ENCODE measurements at places on chromosomes 1 and 21.

- DNase-seq = no peak
These were observed 39.6 kb downstream of the GREM2 start for GRCh38 chr1:240572328-240572727.

- DNase-seq = no peak
These were observed 101.4 kb upstream of the PDE4B start for GRCh38 chr1:65691152-65691900.

DNA sequence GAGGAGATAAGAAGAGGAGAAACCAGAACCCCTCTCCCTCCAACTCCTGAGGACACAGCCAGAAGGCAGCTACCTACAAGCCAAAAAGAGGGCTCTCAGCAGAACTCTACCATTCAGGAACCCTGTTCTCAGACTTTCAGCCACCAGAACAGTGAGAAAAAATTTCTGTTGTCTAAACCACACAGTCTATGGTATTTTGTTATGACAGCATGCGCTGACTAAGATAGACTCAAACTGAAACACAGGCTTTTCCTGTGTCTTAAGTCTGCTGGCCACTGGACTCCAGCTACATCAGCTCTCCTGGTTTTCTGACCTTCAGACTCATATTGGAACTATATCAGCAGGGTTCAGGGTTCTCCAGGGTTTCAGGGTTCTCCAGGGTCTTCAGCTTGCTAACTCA is 126.5 kb upstream of the TNFSF4 start:
- DNase-seq = no peak

DNA sequence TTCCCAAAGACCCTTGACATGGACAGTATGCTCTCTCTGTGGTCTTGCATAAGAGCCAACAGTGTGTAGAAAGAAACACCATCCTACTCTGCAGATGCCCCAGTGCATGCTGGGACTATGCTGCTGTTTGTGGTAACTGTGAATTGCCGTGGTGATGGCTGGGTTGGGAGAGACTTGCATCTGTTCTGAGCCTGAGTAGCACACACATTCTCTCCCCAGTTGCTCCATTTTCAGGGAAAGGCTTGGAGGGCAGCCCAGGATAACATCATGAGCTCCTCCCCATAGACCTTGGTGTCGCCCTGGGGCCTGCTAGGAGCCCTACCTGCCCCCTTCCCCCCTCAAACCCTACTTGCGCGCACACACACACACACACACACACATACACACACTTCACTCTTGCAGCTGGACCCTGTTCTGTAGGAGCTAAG is 120.9 kb upstream of the IPO9 start:
- DNase-seq = no peak

DNA sequence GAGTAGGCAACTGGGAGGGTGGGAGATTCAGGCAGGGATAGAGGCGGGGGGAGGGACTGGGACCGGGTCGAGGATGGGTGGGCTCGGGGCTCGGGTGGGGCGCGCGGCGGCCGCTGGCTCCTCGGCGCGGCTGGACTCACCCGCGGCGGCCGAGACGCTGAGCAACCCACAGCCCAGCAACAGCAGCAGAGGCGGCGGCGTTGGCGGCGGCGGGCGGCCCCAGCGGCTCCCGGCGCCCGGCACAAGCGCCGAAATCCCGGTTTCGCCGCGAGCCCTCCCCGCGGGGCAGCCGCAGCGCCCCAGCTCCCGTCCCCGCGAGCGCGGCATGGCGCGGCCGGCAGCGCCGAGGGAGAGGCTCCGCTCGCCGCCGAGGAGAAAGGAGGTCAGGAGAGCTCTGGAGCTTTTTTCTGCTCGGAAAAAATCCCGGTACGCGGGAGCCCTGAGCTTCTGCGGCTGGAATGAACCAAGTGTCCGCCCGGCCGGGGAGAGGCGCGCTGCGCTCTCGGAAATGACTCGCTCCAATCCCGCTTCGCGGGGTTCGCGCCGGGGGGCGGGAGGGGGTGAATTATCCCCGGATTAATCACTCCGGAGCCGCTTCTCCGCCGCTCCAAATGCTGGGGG is at the start of gene CSMD2:
Gene CSMD2, minus strand, starts transcription at position 460 of the 621 bp plus-strand sequence. Its CDS starts 133 bp downstream, at position 327.
- no peak for DNase-seq

DNA sequence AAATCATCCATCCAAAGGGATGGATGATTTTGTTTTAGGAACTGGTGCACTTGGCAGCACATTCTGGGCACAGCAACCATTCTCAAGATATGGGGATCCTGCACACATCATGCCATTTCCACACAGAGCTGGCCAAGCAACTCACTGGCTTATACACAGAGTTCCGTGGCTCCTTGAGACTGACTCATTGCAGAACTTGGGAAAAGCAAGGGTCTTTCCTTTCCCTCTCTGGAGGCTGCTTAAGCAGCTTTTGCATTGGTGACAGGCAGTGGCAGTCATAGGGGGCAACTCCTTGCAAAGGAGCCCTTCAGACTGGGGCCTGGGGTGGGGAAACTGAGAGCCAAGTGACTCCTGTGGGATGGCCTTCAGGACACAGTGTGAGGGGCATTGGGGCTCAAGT is 1.9 kb upstream of the MAD2L2 start:
- no peak for DNase-seq

DNA sequence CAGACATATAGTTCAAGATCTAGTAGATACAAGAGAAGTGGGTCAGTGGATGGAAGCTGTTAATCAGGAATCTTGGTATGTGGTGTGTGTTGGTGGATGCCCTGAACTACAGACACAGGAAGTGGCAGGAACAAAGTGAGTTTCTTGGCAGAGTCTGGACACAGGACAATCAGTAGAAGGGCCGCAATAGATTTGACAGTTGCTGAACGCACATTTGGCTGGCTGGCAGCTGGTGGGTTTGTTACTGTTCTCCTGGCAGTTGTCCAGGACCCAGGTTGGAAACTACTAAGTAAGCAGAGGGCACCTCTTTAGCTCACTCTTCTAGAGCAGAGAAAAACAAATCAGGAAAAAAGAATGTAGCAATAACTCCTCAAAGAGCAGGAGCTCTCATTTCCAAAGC is 13.2 kb downstream of the KRTAP26-1 start:
- DNase-seq = no peak

- peak; percentile 65 for DNase-seq
These were observed at the start of gene MCOLN2 for GRCh38 chr1:84996846-84997666. TSS of gene MCOLN2 (minus strand) at chr1:84997113. CDS start at chr1:84996872, 241 bp downstream.

- DNase-seq = no peak
These were observed 2.3 kb upstream of the USP16 start for GRCh38 chr21:29022166-29022565.

DNA sequence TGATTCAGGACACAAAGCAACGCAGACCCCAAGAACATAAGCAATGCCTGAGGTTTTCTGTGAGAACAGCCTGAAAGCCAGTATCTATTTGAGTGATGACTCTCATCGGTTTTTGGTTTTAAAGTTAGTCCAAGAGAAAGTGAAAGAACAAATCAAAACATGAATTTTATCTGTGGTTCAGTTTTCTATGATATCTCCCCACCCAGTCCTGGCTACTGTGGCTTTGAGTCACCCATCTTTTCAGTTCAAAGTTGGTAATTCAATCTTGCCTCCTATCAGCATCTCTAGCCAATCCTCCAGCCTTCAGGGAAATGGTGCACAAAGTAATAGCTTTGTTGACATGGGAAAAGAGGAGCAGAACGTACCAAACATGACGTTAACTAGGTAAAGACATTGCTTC is 40.5 kb upstream of the KRTAP19-8 start:
- no peak for DNase-seq

DNA sequence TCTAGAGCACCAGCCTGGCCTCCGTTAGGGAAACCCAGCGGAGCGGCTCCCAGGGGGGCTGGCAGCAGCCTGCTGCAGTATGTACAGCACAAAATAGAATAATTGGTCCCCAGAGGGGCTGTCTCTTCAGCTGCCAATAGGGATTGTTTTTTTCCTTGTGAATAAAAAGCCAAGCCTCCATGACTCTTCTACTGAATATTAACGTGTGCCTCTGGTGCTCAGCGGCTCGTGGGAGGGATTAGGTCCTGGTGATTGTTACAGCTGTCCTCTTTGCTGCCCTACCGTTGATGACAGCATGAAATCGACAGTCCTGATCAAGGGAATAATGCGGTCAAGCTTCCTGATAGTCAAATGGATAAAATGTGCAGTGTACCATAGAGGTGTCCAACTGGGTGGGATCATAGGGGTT is 190.7 kb upstream of the RUNX1 start:
- no peak for DNase-seq

DNA sequence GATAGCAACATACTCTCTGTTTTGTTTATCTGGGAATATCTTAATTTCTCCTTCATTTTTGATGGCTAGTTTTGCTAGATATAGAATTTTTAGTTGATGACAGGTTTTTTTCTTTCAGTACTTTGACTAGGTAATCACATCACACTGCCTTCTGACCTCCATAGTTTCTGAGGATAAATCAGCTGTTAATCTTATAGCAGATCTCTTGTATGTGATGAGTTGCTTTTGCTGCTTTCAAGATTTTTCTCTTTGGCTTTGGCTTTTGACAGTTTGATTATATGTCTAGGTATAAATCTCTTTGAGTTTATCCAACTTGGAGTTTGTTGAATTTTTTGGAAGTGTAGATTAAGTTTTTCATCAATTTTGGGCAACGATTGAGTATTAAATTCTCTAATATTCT is 142.6 kb downstream of the ZNF644 start:
- DNase-seq = no peak

GRCh38 chr1:30267856-30268255 is 455.5 kb downstream of the MATN1 start:
- no peak for DNase-seq

DNA sequence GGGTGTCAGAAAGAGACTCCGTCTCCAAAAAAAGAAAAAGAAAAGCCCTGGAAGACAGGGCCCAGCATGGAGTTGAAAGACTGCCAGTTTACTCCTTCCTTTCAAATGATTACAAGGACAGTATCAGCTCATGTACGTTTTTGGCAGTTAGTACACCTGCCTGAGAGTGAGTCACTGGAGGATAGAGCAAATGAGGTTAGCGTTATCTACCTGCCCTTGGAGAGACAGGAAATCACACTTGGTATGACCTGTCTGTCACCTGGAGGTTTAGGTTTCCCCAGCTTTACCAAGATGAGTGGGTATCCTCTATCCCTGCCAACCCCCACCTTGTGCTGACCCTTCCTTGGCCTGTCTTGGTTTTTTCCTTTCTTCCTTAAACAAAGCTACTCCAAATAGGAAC is 96.8 kb upstream of the BMP8A start:
- no peak for DNase-seq

- DNase-seq = no peak
These were observed 21.5 kb upstream of the SLC44A5 start for GRCh38 chr1:75632350-75632949.

- no peak for DNase-seq
These were observed 975 bp upstream of the MNDA start for GRCh38 chr1:158830074-158830677.

GRCh38 chr1:198272492-198272891 is 115.7 kb downstream of the NEK7 start:
- no peak for DNase-seq

DNA sequence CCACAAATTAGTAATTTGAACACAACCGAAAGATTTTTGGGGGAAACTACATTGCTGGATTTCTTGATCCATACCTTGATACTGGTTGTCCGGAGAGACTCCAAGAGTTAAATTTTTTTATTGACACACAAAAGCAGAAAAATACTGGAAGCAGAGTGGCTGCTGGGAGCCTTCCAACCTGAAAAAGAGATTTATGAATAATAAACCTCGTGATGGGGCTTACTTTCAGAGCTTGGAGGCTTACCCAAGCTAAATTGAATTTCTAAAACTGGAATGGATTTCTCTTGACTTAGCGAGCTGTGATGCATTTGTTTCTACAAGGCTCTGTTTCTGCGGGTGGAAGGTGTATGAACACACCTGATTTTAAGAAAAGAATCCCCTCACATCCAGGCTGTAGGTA is 35.7 kb downstream of the PCP4 start:
- no peak for DNase-seq

- DNase-seq = peak; percentile 50
These were observed 8.2 kb upstream of the CAP1 start for GRCh38 chr1:40032240-40032891.

GRCh38 chr1:211640301-211640630 is 35.2 kb downstream of the NEK2 start:
- DNase-seq = no peak

- DNase-seq = no peak
These were observed 93.9 kb upstream of the COG2 start for GRCh38 chr1:230548357-230548756.

- DNase-seq = no peak
These were observed 96.6 kb downstream of the LMX1A start for GRCh38 chr1:165259706-165260428.

- DNase-seq = peak; percentile 40
These were observed 187.1 kb upstream of the COA6 start for GRCh38 chr1:234186037-234186688.

GRCh38 chr1:233570216-233570615 is 43.7 kb upstream of the KCNK1 start:
- DNase-seq = no peak

GRCh38 chr1:218617986-218618385 is 272.9 kb downstream of the TGFB2 start:
- no peak for DNase-seq

- DNase-seq = no peak
These were observed 104.3 kb downstream of the RYR2 start for GRCh38 chr1:237146241-237146640.

DNA sequence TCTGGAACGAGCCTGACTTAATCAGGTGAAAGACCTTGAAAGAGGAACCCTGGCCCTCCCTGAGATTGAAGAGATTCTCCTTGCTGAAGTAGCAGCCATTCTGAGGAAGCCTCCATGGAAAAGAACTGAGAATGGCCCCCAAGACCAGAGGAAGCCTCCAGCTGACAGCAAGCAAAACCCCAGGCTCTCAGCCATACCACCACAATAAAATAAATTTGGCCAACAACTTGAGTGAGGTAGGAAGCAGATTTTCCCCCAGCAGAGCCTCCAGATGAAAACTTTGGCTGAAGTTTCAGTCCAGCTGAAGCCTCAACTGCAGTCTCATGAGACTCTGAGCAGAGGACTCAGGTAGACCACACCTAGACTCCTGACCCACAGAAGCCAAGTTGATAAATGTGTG is 34.0 kb upstream of the SLAMF9 start:
- no peak for DNase-seq

All from activated CD4-positive, alpha-beta T cell treated with anti-CD3 and anti-CD28 coated beads, Interleukin-2, amount 50 U/mL, for 48 hours (primary cell).